ENCODE measurements at places on chromosomes 1 and 21.

GRCh38 chr1:176111835-176112234, 95.3 kb downstream of the COP1 start:
- DNase-seq = no peak

- DNase-seq = no peak
Observed at GRCh38 chr1:19877181-19877750, 4.9 kb upstream of the OTUD3 start.

- no peak for DNase-seq
Observed at GRCh38 chr1:31653717-31654473, 9.2 kb upstream of the PEF1 start.

DNA sequence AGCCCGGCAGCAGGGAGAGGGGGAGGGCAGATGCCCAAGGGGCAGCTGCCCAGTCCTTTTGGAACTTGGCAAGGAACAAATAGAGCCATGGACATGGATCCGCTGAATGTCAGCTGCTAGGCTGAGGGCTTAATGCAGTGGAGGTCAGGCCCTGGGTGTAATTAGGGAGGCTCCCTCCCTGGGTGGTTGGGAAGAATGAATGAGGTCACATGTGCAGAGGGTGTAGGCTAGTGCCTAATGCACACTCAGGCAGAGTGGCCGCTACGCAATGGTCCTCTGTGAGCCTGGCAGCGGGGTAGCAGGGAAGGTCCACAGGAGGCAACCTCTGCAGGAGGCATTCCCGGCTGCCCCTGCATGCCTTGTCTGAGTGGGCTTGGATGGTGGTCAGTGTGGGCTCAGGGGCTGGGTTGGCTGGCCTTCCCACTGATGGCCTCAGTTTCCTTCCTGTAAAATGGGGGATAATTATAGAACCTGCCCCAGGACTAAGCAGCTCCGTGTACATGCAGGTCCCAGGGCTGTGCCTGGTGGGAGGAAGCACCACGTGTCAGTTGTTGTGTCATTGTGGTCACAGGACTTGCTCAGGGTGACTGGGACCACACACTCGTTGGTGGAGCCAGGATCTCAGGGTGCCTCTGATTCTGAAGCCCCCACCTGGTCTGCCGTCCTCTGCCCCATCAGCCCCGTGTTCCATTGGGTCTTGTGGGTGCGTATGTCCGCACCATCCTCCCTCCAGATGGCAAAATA, 81.6 kb upstream of the ACTL8 start:
- no peak for DNase-seq

GRCh38 chr21:33008333-33009051, 17.2 kb upstream of the OLIG2 start:
- no peak for DNase-seq

DNA sequence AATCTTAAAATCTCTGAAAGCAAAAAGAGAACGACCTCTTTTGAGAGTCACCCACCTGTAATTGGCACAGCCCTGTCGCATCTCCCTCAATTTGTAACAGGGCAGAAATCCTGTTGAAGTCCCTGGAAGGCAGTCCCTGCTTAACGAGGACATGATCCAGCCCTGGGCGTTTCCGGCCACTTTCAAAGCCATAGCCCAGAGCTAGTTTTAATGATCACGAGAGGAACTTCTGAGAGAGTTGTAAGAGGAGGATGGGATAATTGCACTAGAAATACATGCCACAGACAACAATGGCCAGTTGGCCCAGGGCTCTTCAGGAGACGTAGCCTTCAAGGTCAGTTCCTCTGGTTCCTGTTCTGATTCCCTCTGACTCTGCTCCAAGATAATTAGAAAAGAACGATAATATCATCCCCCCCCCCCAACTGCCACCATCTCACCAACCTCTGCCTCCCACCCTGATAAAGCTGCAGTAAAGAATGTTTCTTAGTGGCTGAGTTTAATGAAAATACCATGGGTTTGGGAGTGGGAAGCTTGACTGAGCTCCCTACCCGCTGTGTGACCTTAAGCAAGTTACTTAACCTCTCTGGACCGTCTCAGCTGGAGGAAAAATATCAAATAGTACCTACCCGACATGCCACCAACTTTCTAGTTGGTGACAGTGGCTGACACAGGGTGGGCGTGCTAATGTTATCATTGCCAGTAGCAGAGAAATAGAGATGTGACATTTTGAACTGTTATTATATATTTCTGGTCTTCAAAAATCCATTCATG, 140.0 kb downstream of the OMA1 start:
- DNase-seq = no peak

- no peak for DNase-seq
Observed at GRCh38 chr1:239778208-239778813, 313.4 kb upstream of the FMN2 start.

GRCh38 chr1:108624069-108624468, 36.8 kb downstream of the HENMT1 start:
- DNase-seq = no peak

GRCh38 chr21:27108701-27109100, 141.8 kb upstream of the ADAMTS5 start:
- DNase-seq = no peak

DNA sequence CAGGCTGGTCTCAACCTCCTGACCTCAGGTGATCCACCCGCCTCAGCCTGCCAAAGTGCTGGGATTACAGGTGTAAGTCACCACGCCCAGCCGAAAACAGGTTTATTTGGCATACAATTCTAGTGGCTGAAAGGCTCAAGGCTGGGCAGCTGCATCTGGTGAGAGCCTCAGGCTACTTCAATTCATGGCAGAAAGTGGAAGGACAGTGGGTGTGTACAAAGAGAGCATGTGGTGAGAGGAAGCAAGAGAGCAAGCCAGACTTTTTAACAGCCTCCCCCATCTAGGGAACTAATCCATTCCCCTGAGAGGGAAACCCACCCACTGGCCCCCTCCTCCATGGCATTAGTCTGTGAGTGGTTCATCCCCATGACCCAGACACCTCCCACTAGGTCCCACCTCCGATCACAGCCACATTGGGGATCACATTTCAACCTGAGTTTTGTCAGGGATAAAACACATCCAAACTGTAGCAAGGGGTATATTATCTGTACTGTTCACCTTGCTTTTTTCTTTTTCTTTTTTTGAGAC, 9.5 kb downstream of the BMP8A start:
- DNase-seq = no peak

- no peak for DNase-seq
Observed at GRCh38 chr1:21552715-21553114, 43.5 kb downstream of the ALPL start.

Measured in activated CD4-positive, alpha-beta T cell treated with anti-CD3 and anti-CD28 coated beads, Interleukin-10, Interleukin-2, amounts not matched to agents 100 ng/mL and 50 ng/mL, durations not matched to agents 16 hours and 8 hours (primary cell).